Ascending aorta (tissue), 2 donors: ENCODE measurements at places on chromosomes 11 and 22.

DNA sequence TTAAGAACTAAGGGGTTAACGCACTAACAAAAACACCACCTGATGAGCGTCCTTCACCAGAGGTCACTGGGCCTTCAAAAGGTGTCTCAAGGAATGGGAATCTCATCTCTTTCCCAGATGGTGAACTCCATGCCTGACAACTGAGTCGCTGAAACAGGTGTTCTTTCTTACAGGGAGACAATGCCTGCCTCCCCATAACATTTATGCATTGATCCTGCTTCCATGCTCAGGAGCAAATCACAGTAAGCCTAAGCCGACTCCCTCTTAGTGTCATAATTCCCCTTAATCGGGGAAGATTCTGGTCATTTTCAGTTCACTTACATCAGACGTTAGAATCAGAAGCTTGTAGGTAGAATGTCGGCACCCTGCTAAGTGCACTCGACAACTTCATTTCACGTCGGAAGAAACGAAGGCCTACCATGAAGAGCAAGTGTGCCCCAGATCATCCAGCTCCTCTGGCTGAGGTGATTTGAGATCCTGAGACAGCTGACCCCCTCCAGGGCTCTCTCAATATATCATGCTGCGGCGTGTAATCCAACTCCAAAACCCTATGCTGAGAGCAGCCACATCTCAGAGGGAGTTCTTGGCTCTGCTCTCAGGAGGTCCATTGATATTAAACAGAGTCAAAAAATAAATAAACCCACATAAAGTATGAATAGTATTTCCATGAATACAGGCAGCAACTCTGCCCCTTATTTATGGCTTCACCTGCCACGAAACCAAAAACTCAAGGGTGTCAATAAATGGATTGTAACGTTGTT, 163.1 kb downstream of the LARGE1 start:
- no peak overlapping the region for H3K4me3 ChIP-seq
- H3K27me3 ChIP-seq, result no peaks in the 10 kb centered on the region
- H3K4me1 ChIP-seq, result no peaks in the 10 kb centered on the region

DNA sequence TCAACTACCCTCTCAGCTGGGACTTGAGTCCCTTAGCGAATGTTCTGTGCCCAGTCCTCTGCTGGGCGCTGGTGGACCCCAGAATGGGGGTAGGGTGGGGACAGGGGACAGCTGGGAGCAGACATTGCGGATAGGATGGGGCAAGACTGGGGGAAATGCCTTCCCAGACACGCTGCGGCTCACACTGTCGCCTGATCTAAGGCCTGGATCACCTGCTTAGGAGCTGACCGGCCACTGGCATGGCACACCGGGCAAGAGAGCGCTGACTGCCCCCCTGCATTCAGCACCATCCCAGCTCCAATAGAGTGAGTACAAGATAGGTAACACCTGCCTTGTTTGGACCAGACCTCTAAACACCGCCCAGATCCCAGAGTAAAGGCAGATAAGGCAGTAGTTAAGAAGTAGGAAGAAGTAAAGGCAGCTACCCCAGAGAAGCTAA, 1.4 kb downstream of the ARVCF start:
- H3K4me3 ChIP-seq, result peak overlapping the region; percentile 84
- DNase-seq, result no peak

DNA sequence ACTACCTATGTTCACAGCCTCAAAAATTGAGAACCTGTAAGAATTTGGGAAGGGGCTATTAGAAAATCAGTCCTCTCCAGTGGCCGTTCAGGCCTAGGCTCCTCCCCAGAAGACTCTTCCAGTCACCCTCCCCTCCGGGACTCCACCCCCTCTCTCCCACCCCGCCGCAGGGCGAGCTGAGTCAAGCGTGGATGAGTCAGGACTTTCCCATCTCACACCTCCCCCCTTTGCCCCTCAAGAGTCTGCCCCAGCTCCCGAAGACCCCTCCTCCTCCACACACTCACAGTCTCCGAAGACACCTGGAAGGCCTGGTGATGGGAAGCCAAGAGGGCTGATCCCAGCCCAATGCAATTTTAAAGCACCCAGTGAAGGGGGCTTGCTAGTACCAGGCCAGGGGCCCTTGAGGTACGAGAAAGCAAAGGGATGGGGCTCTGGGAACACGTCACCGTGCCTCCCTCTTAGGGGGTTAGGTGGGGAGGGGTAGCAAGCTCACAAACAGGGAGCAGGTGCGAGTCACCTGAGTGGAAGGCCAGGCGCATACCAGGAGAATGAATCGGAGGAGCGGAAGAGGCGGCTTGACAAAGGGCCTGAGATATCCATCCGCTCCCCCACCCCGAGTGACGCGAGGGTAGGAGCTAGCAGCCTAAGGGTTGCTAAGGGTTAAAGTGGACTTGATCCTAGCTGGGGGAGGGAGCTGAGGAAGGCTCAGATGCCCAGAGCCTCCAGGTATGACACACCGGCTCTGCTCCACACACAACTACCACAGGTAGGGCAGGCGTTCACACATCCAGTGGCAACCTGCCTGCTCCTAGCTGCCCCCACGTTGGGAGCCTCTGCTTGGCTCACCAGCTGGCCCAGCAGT, 13.6 kb downstream of the BCL9L start:
- peaks cover 8% of the 10 kb centered on the region for H3K36me3 ChIP-seq
- peaks cover 59% of the 10 kb centered on the region for H3K4me1 ChIP-seq
- DNase-seq, result peak; percentile 84
- H3K27me3 ChIP-seq, result no peaks in the 10 kb centered on the region
- peak overlapping the region; percentile 97 for H3K27ac ChIP-seq
- peak overlapping the region; percentile 52 for H3K4me3 ChIP-seq

DNA sequence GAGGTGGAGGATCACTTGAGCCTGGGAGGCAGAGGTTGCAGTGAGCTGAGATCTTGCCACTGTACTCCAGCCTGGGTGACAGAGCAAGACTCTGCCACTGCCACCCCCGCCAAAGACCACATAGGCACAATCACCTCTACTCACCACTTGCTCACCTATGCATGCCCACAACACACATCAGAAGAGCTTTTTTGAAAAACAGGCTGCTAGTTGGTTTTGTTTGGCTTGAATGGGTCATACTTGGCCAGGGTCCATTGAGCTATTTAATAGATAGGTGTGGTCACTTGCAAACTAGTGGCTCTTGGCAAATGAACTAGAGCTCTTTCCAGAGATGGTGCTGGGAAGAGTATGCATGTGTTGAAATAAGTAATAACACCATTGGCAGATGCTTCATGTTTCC, 80.1 kb downstream of the EMSY start:
- DNase-seq, result no peak
- peaks cover 3% of the 10 kb centered on the region for H3K4me1 ChIP-seq
- H3K4me3 ChIP-seq, result no peak overlapping the region

DNA sequence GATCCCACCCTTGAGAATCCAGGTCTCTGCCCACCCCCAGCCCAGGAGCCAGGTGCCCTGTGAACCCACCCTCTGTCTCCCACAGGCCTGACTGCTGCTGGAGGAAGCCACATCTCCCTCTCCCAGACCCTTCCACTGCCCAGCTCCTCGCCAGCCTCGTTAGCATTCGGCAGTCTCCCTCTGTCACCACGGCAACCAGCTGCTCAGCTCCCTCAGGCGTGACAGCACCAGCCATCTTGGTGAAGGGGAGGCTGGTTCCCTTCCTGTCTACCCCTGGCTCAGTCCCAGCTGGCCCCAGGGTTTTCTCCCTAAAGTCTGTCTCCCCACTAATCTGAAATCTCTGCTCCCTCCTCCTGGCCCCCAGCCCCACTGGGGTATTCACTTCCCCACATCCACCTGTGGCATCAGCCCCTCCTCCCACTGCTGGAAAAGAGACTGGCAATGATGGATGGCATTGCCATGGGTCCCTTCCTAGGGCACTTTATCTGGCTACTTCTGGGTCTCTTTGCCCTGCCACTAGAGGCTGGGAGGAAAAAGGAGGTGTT, 28.1 kb downstream of the NRXN2 start:
- DNase-seq, result no peak
- H3K27me3 ChIP-seq, result no peaks in the 10 kb centered on the region
- no peaks in the 10 kb centered on the region for H3K4me1 ChIP-seq

- no peak overlapping the region for H3K27ac ChIP-seq
- no peak overlapping the region for H3K4me3 ChIP-seq
- DNase-seq, result no peak
- peaks cover 6% of the 10 kb centered on the region for H3K4me1 ChIP-seq
Measured at GRCh38 chr11:35035894-35036408, 103.0 kb upstream of the CD44 start.

DNA sequence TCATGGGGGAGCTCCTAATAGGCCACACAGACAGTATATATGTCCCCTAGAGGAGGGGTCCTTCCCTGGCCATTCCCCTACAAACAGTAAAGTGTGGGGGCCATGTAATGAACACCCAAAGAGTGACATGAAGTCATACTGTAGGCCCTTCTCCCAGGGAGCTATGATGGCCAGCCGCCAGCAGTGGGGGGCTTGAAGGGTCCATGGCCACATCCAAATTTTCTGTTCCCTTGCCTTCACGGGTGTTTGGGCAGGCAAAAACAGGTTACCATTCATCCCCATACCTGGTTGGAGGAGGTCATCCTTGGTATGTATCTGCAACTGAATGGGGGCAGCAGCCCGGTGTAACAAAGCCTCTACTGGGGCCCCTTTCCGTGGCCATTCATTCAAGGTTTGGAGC, 2118.0 kb downstream of the LRRC4C start:
- no peaks in the 10 kb centered on the region for H3K36me3 ChIP-seq
- H3K27me3 ChIP-seq, result no peaks in the 10 kb centered on the region
- no peak for DNase-seq
- no peak overlapping the region for H3K27ac ChIP-seq
- no peak overlapping the region for H3K4me3 ChIP-seq

GRCh38 chr22:19992481-19992911, 24.1 kb downstream of the ARVCF start:
- H3K4me3 ChIP-seq, result no peak overlapping the region
- H3K36me3 ChIP-seq, result no peaks in the 10 kb centered on the region
- DNase-seq, result no peak
- no peaks in the 10 kb centered on the region for H3K27me3 ChIP-seq
- peaks cover 33% of the 10 kb centered on the region for H3K4me1 ChIP-seq

DNA sequence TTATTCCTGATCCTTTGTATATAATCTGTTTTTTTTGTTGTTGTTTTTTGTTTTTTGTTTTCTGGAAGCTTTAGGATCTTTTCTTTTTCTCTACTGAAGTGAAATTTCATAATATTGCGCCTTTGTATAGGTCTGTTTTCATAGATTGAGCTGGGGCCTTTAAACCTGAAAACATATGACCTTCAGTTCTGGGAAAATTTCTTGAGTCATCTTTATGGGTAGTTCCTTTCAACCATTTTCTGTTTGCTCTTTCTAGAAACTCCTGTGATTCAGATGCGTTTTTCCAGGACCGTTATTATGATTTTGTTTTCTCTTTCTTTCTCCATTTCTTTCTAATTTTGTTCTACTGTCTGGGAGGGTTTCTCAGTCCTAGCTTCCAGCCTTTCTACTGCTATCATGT, 43.7 kb downstream of the BSX start:
- H3K4me1 ChIP-seq, result no peaks in the 10 kb centered on the region
- H3K27me3 ChIP-seq, result no peaks in the 10 kb centered on the region
- peaks cover 3% of the 10 kb centered on the region for H3K36me3 ChIP-seq
- H3K27ac ChIP-seq, result no peak overlapping the region
- DNase-seq, result no peak
- H3K4me3 ChIP-seq, result no peak overlapping the region

GRCh38 chr22:17444204-17444504, 74.9 kb downstream of the CECR2 start:
- H3K4me3 ChIP-seq, result no peak overlapping the region
- H3K4me1 ChIP-seq, result no peaks in the 10 kb centered on the region
- H3K27me3 ChIP-seq, result no peaks in the 10 kb centered on the region
- no peak for DNase-seq
- no peaks in the 10 kb centered on the region for H3K36me3 ChIP-seq

GRCh38 chr11:125956391-125957134, 10.7 kb downstream of the VSIG10L2 start:
- H3K4me3 ChIP-seq, result no peak overlapping the region
- no peaks in the 10 kb centered on the region for H3K27me3 ChIP-seq
- no peak for DNase-seq
- no peaks in the 10 kb centered on the region for H3K36me3 ChIP-seq

- peak overlapping the region; percentile 54 for H3K27ac ChIP-seq
- H3K4me1 ChIP-seq, result peaks cover 14% of the 10 kb centered on the region
- peak overlapping the region; percentile 74 for H3K4me3 ChIP-seq
- DNase-seq, result peak; percentile 68
Measured at GRCh38 chr11:75667831-75668450, 897 bp downstream of the MAP6 start.

DNA sequence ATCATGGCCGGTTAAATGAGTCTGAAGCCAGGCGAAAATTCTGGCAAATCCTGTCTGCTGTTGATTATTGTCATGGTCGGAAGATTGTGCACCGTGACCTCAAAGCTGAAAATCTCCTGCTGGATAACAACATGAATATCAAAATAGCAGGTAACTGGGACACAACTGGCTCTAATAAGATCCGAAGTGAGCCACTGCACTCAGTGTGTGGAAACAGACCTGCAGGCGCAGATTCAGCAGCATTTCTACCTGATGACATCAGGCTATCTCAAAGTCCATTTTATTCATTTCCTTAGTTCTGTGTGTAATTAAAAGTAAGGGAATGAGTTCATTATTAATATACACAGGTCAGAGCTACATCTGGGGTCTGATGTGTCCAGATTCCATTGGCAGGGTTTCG, 78.2 kb downstream of the PPP2R1B start:
- H3K27ac ChIP-seq, result no peak overlapping the region
- no peak overlapping the region for H3K4me3 ChIP-seq
- H3K36me3 ChIP-seq, result peaks cover 9% of the 10 kb centered on the region
- DNase-seq, result no peak

DNA sequence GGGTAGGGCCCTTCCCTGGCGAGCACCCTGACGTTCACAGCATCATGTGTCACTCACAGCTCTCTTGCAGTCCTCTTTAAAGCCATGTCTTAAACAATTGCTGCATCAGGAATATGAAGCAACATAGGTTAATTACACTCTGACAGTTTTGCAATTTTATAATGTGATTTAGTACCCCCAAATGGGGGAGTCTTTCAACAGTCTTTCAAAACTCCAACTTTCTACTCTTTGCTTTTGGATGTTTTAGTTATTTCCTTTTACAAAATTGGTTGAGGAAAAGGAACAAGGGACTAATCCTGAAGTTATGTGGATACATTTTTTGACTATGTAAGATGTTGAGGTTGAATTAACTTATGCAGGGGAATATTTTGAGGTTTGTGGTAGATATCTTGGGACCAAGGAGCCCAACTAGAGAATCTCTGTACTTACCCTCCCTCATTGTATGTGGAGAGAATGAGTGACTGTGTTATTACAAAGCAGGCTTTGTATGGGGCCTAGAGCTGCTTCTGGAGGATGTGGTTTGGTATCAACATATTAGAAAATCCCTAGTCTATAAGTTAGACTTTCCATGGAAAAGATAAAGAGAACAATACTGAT, at the start of gene MMP8:
MMP8 (minus strand) TSS at position 51 of the 597 bp plus-strand sequence. CDS start 99 bp downstream, outside the sequence.
- H3K36me3 ChIP-seq, result no peaks in the 10 kb centered on the region
- DNase-seq, result no peak

GRCh38 chr11:104332110-104332509, 168.2 kb upstream of the PDGFD start:
- H3K4me1 ChIP-seq, result no peaks in the 10 kb centered on the region
- H3K27ac ChIP-seq, result no peak overlapping the region
- H3K4me3 ChIP-seq, result no peak overlapping the region
- H3K27me3 ChIP-seq, result no peaks in the 10 kb centered on the region
- DNase-seq, result no peak
- no peaks in the 10 kb centered on the region for H3K36me3 ChIP-seq

GRCh38 chr22:41925783-41926460, 684 bp downstream of the TNFRSF13C start:
- H3K27ac ChIP-seq, result no peak overlapping the region
- DNase-seq, result no peak
- no peaks in the 10 kb centered on the region for H3K36me3 ChIP-seq
